Activated CD4-positive, alpha-beta T cell treated with anti-CD3 and anti-CD28 coated beads for 36 hours (primary cell): ENCODE measurements at places on chromosomes 6 and 20. TPM values are rescaled to one million over a fixed set of nuclear protein-coding genes. Genes with fewer than 3 reads are reported as not detected.

The GPX5 gene
- not detected for total RNA-seq

The OTOR gene
- not detected for total RNA-seq

DNA sequence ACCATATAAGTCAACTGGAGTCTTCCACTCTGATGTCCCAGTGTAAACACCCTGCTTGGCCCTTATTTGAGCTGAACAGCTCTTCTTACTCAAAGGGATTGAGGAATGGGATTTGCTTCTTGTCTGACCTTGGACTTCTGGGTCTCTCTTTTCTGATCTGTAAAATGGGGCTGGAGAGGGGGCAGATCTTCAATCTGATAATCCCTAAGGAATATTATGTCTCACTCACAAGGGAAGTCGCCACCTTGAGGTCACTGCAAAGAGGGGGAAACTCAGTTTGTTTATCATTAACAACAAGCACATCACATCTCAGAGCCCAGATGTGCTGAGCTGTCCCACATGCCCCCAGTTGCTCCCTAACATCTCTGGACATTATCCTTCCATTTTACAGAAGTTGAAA is 15.1 kb downstream of the KCNS1 start:
- DNase-seq, result no peak

GRCh38 chr20:44463466-44463865 is 12.2 kb upstream of the TTPAL start:
- DNase-seq, result no peak

DNA sequence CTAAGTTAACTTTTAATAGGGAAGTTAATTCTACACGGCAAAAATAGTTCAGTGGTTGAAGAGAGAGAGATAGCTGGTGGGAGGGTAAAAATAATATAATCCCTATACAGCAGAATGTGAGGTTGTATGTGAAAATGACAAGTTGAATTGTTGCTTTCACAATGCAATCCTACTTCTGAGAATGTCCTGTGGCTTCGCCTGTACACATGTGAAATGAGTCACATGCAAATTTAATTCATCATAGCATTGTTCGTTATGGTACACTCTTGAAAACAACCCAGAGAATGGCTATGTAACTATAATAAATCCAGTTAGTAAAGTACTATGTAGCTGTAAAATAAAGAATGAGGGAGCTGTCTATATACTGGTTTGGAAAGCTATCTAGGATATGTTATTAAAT is 46.0 kb upstream of the HINT3 start:
- peak; percentile 27 for DNase-seq

The EYS gene
- total RNA-seq, result not detected

The ULBP2 gene
- 0.43 TPM for total RNA-seq

DNA sequence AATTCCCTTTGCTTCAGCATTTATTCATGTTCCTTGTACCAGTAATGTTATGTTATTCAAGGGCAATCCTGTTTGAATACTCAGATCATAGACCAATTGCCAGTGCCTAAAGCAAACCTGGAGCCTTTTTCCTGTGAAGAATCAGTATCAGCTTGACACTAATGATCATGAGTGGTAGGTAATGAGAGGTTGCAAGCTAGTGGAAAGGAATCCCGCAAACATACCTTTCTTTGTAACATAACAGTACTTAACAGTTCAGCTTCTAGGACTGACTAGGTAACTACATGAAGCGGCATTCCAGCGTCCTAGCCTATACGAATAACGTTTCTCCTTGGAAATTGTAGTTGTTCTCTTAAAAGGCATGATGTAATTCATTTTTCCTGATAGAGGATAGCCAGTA is 253.7 kb downstream of the TMEM242 start:
- DNase-seq, result no peak

The SLC22A7 gene
- total RNA-seq, result not detected

DNA sequence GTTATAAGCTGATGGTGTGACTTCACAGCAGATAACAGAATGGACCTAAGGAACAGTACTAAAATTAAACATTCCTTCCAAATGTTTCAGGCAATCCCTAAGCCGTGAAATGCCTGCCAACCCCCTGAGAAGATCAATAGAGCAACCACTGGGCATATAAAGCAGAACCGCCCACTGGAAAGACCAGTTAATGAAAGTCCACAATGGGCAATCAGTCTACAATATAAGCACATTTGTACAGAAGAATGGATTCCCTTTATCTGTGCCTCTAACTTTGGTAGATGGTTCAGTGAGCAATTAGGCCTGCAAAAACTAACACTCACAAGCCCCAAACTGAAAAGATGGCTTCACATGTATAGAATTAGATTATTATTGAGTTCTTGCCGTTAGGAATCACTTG is 286.6 kb downstream of the UBE3D start:
- DNase-seq, result no peak

DNA sequence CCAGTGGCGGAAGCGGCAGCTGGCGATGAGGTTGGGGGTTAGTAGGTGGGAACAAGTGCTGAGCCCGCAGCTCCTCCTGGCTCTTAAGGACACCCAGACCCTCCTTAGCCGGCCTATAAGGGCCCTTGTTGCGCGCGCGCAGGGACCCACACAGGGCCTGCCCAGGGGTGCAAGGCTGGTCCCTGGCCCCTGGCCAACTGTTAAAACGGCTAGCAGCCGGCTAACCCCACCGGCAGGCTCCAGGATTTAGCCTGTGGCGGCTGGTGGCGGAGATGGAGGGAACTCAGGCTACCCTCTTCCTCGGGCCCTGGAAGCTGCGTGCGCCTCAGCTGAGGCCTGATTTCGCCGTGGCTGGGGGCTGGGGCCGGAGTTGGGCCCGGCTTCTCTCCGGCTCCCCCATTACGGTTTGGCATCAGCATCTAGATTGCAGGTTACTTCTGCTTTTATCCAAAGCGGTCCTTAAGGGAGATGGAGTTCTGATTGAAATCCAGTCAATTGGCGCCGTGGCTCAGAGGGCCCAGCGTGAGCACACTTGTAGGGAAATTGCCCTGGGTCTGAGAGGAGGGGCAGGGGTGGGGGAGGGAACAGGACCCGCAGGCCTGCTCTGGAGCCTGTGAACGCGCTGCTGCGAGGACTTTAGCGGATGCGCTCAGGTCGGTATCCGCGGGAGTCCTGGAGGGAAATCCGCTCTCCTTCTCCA is 36.9 kb upstream of the CCDC167 start:
- no peak for DNase-seq

The GJA10 gene
- total RNA-seq, result not detected

DNA sequence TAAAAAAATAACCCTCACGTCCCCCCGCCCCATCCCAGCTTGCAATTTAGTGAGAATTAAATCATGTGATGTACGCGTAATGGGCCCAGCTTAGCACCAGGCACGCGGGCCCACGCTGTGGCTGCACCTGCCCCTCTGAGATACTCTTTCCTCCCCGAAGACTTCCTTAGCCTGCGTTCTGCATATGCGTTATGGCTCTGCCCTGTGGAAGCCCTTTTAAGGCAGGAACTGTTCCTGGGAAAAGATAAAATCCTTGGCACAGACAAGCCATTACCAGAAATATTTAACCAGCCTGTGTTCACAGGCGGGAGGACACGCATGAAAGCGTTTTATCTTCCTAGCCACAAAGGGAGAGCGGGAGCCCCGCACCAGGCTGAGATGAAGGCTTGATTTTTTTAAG is 311.0 kb downstream of the LRFN2 start:
- DNase-seq, result no peak

GRCh38 chr6:35160642-35161041 is 19.5 kb upstream of the TCP11 start:
- no peak for DNase-seq

GRCh38 chr6:36660771-36661471 is 17.6 kb upstream of the CDKN1A start:
- no peak for DNase-seq

GRCh38 chr6:147075381-147075780 is 128.8 kb upstream of the STXBP5 start:
- DNase-seq, result no peak

The ESR1 gene
- 0.48 TPM for total RNA-seq

- no peak for DNase-seq
Measured at GRCh38 chr6:33451606-33452005, 2.8 kb upstream of the ZBTB9 start.

The PI3 gene
- total RNA-seq, result not detected

The TMEM217 gene
- total RNA-seq, result 2.5 TPM

- peak; percentile 59 for DNase-seq
Measured at GRCh38 chr6:150004101-150004782, 21.1 kb downstream of the RAET1L start.

DNA sequence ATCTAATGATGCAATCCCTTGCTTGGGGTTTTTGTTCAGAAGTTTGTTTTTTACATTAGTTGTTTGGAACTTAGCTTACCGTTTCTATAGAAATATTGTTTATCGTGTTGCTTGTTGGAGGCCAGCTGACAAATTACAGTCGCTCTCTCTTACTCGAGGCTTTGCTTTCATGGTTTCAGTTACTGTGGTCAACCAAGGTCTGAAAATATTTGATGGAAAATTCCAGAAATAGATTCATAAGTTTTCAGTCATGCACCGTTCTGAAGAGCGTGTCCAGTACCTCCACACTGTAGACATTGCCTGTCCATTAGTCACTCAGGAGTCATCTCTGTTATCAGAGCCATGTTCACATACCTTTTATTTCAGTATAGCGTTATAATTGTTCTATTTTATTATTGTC is 47.9 kb downstream of the DEK start:
- DNase-seq, result no peak

The PAX1 gene
- total RNA-seq, result not detected

The TXNDC5 gene
- 52.8 TPM for total RNA-seq

DNA sequence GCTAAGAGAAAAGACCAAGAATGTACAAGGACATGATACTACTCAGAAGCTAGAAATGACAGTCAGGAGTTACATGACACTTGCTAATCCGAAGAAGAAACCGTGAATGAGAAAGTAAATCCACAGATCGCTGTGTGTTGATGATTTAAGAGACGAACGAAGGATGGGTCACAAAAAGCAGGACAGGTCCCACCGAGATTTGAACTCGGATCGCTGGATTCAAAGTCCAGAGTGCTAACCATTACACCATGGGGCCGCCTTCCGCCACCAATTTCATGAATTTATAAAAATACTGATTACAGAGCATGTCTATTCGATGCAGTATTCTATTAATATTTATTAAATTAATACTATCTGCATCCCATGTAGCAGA is 54.0 kb upstream of the BTN3A2 start:
- DNase-seq, result peak; percentile 73

DNA sequence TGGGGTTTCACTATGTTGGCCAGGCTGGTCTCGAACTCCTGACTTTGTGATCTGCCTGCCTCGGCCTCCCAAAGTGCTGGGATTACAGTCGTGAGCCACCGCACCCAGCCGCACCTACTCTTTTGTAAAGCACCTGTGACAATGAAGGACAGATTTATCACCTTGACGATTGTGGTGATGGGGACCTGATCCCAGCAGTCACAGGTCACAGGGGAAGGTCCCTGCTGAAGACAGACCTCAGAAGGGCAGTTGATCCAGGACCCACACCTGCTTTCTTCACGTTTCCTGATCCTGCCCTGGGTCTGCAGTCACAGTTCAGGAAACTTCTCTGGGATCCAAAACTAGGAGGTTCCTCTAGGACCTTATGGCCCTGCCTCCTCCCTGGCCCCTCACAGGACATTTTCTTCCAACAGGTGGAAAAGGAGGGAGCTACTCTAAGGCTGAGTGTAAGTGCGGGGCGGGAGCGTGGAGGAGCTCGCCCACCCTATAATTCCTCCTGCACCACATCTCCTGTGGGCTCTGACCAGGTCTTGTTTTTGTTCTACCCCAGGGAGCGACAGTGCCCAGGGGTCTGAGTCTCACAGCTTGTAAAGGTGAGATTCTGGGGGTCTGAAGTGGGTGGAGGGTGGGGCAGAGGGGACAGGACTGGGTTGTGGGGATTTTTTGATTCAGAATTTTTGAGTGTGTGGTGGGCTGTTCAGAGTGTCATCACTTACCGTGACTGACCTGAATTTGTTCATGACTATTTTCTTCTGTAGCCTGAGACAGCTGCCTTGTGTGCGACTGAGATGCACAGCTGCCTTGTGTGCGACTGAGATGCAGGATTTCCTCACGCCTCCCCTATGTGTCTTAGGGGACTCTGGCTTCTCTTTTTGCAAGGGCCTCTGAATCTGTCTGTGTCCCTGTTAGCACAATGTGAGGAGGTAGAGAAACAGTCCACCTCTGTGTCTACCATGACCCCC is 3.0 kb downstream of the HLA-E start:
- DNase-seq, result peak; percentile 55

The HDGFL1 gene
- total RNA-seq, result not detected

GRCh38 chr20:60009318-60009717 is 51.1 kb downstream of the CDH26 start:
- DNase-seq, result no peak

- DNase-seq, result no peak
Measured at GRCh38 chr6:7417684-7418083, 28.1 kb downstream of the RIOK1 start.

- DNase-seq, result no peak
Measured at GRCh38 chr20:63121246-63121645, 94.7 kb downstream of the YTHDF1 start.

- DNase-seq, result no peak
Measured at GRCh38 chr6:83432636-83433035, 1.8 kb upstream of the ME1 start.
